Thyroid gland (tissue), 4 donors: ENCODE measurements at places on chromosomes 11 and 22. TPM values are rescaled to one million over a fixed set of nuclear protein-coding genes. Genes with fewer than 3 reads are reported as not detected.

Gene SELENOM
- 258 TPM for total RNA-seq

Gene MYO18B
- total RNA-seq, result not detected

Gene ZNF215
- total RNA-seq, result 3.5 TPM

Gene IFITM10
- not detected for total RNA-seq

Gene TREH
- not detected for total RNA-seq

DNA sequence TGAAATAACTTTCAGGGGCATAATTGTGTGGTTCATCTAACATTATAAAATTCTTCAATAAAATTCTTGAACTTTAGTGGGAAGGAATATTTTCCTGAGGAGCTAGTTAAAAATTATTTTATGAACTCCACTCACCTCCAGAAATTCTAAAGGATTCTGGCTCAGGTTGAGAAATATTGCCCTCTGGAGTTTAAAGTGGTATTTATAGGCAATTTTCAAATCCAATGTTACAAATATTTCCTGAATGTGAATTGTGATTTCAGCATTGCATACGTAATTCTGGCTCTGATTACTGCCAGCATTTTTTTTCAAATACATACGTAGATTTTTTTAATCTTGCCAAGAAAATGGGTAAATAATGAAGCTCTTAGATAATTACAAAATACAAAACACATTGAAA, 598.2 kb upstream of the ANO3 start:
- DNase-seq, result no peak

- no peak for DNase-seq
Observed at GRCh38 chr11:45272701-45273100, 13.4 kb downstream of the SYT13 start.

GRCh38 chr11:119661226-119661625, 67.8 kb downstream of the NECTIN1 start:
- DNase-seq, result no peak

DNA sequence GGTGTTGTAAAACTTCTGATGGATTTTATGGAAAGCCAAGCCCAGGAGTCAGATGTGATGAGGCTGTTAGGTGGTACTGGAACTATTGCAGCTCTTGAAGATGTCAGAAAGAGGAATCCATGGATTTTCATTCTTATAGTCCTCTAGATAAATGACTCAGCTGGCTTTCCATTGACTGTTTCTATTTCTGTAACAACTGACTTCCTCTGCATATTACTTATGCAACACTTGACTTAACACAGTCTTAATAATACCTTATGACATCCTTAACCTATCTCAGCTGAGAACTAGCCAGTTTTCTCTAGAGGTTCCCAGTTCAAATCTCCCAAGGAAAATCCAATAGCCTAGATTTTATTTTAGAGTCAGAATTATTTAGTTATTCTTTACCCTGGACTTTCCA, 263.8 kb downstream of the LUZP2 start:
- DNase-seq, result no peak

DNA sequence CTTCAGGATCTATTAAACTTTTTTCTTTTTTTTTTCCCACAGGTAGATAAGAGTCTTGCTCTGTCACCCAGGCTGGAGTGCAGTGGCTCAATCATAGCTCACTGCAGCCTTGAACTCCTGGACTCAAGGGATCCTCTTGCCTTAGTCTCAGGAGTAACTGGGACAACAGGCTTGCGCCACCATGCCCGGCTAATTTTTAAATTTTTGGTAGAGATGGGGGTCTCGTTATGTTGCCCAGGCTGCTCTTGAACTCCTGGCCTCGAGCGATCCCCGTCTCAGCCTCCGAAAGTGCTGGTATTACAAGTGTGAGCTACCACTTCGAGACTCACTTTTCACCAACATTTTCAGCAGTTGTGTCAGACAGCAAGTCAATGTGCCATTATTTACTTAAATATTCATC, 962 bp downstream of the SIRT3 start:
- no peak for DNase-seq

DNA sequence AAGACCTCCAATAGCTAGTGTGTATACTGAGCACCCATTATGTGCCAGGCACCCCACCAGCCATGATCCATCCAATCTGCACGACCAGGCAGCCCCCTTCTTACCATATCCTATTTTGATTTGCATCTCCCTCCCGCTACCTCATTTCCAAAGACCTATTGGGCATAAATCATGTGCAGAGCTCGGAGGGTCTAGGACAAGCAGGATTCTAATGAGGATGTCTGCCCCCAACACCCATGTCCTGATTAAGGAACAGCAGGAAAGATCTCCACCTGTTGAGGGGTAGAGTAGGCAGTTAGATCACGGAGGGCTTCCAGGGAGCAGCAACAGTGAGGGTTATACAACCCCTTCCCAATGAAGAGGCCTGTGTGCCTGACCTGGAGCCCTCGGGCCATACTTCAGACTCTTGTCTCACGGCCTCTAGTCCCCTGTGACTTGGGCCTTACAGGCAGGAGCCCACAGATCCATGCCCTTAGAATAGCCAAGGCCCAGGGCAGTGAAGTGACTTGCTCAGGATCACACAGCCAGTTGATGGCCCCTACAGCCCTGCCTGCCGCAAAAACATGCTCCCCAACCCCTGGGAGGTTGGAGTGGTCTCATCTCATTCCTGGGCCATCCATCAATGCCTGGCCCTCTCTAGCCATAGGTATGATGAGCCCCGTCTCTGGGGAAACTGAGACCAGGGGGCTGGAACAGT, 3.5 kb downstream of the RAB3IL1 start:
- no peak for DNase-seq

GRCh38 chr22:26768952-26769351, 111.6 kb downstream of the MIAT start:
- no peak for DNase-seq

DNA sequence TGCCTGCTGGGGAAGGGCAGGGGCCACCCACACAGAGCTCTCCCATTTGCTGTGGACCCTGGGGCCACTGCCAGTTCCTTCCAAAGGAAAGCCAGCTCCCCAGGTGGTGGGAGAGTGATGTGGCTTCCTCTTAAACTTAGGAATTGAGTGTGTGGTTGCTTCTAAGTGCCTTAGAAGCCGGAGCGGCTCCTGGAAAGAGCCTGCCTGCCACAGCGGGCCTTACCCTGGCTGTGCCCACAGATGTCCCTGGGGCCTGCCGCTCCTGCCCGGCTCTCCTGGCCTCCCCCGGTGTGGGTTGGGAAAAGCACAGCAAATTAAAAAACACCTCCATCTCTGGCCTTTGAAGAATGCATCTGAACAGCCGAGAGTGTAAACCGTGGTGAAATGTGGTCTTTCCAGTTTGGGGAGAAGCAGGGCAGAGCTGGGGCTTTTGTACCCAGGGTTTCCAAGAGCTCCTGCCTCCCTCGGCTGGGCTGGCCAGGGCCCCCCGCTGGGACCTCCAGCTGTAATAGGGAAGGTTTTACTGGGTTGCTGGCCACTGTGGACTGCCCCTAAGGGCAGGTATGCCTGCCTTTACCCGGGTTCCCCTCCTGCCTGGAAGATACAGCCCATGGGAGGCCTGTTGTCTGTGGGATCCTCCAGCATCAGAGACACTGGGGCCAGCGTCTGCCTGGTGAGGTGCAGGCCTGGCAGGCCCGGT, 30.2 kb downstream of the LRP5 start:
- peak; percentile 78 for DNase-seq

GRCh38 chr11:74932169-74932568, 16.7 kb downstream of the XRRA1 start:
- no peak for DNase-seq

DNA sequence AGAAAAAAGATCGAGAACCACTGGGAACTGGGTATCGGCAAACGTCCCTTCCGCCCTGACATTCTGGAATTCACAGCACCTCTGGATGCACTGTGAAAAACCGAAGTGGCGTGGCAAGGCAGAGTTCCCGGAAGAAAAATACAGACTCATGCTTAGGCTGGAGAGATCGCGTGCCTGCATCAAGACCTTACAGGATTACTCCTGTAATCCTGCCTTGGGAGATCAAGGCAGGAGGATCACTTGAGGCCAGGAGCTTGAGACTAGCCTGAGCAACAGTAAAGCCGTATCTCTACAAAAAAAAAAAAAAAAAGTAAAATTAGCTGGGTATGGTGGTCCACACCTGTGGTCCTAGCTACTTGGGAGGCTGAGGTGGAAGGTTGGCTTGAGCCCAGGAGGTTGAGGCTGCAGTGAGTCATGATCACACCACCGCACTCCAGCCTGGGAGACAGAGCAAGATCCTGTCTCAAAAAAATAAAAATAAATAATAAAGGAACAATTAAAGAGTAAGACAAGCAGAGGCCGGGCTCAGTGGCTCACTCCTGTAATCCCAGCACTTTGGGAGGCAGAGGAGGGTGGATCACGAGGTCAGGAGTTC, 19.9 kb upstream of the TEF start:
- no peak for DNase-seq

GRCh38 chr11:67482275-67482826, 475 bp upstream of the AIP start:
- DNase-seq, result no peak

GRCh38 chr11:61162092-61162941, 1.1 kb upstream of the VPS37C start:
- DNase-seq, result peak; percentile 33

DNA sequence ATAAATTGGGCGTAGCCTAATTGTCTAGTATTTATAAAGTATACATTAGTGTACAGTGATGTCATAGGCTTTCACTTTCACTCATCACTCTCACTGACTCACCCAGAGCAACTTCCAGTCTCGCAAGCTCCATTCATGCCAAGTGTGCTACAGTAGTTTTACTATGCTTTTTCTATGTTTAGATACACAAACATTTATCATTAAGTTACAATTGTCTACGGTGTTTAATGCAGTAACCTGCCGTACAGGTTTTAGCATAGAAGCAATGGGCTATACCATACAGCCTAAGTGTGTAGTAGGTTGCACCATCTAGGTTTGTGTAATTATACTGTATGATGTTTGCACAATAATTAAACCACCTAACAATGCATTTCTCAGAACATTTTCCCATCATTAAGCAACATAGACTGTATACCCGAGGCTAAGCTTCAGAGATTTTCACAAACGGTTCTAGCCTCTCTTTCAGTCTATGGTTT, 17.5 kb downstream of the OR9G1 start:
- no peak for DNase-seq
